GF-D8 (cell line): ENCODE measurements at places on chromosomes 6 and 20.
A peak's percentile ranks its signal among the peaks of the same experiment; 100 is the strongest.

DNA sequence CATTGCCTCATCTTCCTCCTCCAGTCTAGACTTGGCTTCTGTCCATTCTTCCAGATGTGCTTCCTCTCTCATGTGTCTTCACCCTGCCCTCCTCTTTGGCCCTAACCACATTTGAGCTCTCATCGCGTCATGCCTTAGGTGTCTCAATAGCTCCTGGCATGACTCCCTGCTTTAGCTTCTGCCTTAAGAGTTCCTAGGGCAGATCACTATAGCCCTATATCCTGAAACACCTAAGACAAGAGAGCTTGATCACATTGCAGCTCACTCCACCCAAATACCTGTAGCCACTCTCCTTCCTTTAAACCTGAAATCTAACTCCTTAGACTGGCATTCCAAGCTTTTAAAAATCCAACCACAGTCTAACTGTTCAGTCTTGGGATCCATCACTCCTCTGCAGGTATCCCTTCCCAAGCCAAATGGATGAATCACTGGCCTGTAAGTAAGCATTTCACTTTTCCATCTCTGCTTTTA is 69.0 kb upstream of the STXBP5 start:
- DNase-seq: peak; percentile 94

- DNase-seq: no peak
Measured at GRCh38 chr6:136324686-136325380, 35.2 kb upstream of the BCLAF1 start.

DNA sequence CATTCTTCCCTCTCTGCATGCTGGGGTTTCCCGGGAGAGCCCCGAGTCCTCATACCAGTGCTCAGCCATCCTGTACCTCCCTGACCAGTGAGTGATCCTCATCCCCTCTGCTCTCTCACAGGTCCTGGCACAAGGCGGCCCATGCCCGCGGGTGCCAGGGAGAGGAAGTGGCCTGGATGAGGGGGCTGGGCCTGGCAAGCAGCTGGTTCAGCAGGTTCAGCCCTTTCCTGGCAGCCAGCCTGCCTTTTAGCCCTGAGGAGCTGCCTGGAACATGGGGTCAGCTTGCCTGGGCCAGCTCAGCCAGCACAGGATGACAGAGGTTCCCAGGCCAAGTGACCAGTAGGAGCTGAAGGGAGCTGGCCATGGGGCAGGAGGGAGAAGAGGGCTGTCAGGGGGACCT is 10.9 kb downstream of the MOCS1 start:
- DNase-seq: no peak

DNA sequence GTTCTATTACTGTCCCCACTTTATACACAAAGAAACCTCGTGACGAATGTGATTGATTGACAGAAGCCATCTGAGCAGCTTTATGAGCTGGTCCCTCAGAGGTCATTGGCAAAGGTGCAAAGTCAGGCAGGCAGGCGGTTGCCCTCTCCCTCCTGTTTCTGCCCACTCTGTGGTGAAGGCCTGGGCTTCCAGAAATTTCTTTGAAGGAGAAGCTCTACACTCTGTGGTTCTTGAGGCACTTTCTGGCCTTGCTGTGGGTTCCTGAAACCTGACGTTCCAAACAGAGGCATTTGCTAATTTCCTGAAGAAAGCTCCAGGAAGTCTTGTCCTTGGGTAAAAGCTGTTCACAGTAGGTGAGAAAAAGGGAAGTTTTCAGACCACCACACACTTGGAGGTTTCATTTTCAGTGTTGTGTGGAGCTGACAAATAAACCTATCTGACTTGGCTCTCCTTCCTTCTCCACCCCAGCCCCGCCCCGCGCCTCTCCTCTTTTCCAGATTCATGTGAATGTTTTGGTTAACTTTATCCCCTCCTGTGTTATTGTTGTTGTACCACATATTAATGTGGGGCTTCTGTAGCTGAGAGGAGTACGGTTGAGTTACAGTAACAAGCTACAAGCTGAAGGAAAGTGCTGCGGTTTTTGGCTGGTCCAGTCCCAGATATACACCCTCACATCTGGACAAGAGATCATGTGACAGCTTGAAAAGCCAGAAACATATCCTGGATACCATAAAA is 274.1 kb downstream of the CLIC5 start:
- DNase-seq: peak; percentile 94

DNA sequence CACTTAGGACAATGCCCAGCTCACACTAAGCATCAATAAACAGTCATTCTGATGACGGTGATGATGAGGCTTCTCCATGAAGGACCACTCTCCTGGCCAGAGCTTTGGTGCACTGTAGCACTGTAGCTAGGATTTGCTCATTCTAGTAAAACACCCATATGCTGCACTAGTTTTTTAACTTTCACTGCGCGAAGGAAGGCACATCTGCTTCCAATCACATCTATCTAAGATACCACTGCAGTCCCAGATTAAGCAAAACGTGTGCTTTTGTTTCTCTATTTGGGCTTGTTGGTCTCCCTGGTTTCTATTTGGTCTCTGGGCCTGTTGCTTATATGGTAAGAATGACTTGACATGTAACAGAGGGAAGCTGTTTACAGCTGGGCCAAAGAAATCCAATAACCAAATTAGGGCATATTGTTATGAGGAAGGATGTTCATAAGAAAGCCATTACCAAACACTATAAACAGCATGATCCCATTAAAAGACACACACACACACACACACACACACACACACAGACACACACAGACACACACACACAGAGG is 62.4 kb downstream of the FAM229B start:
- no peak for DNase-seq
